RWPE2 (cell line): ENCODE measurements at places on chromosomes 16 and 17.

GRCh38 chr17:7018331-7018964 lies 4.4 kb upstream of the BCL6B start:
- no peak for DNase-seq

DNA sequence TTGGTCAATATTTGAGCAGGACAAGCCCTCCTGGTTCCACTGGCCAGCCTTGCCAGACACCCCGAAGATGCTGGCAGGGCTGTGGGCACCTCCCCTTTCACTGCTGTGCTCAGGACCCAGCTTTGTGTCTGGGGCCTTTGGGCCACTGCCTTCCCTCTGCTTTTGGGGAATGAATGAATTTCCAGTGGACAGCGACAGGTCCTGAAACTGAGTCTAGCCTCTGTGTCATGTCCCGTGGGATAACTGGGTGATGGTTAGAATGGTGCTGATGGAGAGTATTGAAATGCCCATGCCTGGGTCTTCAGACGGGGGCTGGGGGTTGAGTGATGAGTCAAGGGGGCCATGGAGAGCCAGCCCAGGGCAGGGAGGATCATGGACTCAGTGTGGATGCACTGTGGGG lies 135.8 kb downstream of the FOXL1 start:
- DNase-seq, result no peak

DNA sequence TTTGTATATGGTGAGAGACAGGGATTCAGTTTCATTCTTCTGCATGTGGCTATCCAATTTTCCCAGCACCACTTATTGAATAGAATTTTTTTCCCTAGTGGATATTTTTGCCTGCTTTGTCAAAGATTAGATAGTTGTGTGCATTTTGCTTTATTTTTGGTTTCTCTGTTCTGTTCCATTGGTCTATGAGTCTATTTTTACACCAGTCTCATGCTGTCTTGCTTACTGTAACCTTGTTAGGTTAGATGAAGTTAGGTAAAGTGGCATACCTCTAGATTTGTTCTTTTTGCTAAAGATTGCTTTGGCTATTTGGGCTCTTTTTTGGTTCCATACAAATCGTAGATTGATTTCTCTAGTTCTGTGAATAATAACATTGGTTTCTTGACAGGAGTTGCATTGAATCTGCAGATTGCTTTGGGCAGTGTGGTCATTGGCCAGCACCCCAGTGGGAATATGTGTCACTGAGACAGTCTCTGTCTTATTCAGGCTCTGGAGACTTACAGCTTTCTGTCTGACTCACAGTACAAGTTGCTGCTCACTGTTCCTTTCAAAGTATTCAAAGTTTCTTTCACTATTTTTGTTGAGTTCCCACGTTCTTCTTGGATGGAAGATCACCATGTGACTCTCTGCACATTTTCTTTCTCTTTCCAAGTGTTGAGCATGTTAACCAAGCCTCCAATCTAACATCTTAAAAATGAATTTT lies 709.1 kb downstream of the CDH11 start:
- no peak for DNase-seq

DNA sequence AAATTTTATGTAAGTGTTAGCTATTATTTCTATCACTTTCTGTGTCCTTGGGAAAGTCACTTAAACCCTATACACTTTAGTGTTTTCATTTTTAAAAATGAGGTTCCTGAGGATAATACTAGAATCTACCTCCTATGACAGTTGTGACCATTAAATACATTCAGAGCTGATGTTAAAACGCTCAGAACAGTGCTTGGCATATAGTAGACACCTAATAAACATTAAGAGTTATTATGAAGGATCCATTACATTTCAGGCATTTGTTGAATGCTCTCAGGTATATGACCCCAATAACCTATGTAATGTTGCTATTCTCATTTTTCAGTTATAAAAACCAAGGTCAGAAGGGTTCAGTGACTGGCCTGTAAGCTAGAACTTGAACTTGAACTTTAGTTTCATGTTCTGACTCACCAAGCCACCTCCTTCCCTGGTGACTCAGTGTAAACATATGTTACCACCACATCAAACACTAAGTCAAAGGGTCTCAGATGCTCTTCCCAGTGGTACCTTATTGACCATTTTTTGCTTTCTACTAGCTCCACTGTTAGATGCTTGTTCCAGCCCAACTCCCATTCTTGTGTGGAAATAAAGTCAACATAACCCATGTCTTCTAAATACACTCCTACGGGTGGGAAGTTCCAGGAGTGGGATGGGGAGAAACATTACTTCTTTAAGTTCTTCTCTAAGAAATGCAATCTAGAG lies 47.6 kb downstream of the HSD17B2 start:
- DNase-seq, result no peak

GRCh38 chr16:3968551-3968950 lies 88.0 kb upstream of the CREBBP start:
- no peak for DNase-seq

DNA sequence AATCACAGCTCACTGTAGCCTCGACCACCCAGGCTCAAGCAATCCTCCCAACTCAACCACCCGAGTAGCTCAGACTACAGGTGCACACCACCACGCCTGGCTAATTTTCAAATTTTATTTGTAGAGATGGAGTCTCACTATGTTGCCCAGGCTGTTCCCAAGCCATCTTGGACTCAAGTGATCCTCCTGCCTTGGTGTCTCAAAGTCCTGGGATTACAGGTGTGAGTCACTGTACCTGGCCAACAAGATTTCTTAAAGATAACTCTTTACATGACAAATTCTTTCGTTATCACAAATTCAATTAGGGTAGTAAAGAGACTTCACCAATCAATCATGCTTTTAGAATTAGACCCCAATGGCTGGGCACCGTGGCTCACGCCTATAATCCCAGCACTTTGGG lies 12.4 kb downstream of the PRPSAP1 start:
- DNase-seq, result no peak

GRCh38 chr17:33981711-33982601 lies 273.1 kb upstream of the CCL2 start:
- no peak for DNase-seq

- no peak for DNase-seq
Measured at GRCh38 chr17:1087381-1088241, 90.7 kb downstream of the TIMM22 start.

- no peak for DNase-seq
Measured at GRCh38 chr16:87304951-87305350, 12.2 kb downstream of the C16orf95 start.

GRCh38 chr17:13204607-13205237 lies 186.9 kb upstream of the ELAC2 start:
- DNase-seq, result no peak

- DNase-seq, result no peak
Measured at GRCh38 chr17:61009663-61010062, 332.0 kb downstream of the BCAS3 start.

DNA sequence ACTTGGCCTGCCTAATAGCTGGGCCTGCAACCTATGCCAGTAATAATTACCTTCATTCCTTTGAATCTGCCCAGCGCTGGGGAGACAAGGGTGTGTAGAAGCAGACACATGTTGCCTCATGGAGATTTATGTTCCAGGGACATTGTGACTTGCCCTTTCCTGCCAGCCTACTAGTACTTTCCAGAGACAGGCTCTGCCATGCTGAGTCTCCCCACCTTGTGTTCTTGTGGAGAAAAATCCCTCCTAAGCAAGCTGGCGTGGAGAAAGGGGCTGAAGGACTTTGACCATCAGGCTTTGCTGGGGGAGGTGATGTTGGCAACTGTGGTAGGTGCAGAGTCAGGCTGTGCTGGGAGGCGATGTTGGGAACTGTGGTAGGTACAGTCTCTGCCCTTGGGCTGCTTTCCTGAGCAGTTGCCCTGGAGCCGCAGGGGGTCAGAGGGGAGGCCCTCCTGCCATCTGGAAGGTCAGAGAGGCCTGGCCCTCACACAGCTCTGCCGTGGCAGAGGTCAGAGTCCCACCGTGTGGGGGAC lies 4.0 kb downstream of the KSR1 start:
- DNase-seq, result no peak

- DNase-seq, result no peak
Measured at GRCh38 chr17:18191236-18191667, 7.6 kb downstream of the ALKBH5 start.

DNA sequence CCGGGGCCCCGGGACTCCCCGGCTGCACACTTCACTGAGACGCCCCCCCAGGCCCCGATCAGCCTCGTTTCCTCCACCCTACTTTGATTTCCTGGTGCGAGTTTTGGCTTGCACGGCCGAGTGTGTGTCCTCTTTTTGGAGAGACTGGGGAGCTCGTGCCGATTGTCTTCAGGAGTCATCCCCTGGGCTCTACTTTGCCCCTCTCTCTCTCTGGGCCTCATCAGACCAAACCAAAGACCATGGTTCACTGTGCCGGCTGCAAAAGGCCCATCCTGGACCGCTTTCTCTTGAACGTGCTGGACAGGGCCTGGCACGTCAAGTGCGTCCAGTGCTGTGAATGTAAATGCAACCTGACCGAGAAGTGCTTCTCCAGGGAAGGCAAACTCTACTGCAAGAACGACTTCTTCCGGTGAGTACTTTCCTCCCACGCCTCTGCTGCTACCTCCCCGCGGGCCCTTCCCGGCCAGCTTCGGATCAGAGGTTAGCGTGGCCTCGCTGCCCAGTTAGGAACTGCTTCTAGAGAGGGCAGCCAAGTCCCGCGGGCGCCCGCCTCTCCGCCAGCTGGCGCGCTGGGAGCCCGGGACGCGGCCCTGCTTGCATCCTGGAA lies 787 bp downstream of the LHX1 start:
- DNase-seq, result no peak

GRCh38 chr17:73538445-73538844 lies 105.8 kb downstream of the SDK2 start:
- DNase-seq, result no peak

DNA sequence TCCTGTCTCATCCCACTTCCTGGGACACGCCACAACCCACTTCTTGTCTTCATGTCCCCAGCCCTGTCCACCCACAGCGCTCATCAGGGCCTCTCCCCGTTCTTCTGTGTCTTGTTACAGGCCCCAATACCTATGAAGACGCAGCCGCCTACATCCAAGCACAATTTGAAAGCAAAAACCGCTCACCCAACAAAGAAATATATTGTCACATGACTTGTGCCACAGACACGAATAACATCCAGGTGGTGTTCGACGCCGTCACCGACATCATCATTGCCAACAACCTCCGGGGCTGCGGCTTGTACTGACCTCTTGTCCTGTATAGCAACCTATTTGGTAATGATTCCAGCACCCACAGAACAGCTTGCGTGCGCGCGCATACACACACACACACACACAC lies 70.6 kb downstream of the AMFR start:
- DNase-seq, result no peak

DNA sequence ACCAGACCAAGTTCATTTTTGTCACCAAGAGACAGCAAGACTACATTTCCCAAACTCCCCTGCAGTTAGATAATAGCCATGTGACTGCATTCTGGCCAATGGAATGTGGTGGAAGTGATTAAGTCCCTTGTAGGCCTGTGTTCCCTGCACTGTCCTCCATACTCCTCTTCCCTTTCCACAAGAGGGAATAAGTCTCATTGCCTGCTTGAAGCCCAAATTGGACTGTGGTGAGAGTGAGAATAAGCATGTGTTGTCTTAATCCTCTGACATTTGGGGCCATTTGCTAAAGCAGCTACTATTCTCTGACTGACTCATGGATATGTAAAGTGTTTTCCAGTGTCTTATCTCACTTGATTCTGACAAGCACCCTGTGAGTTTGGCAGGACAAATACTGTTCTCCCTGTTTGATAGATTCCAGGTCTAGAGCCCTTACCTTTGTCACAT lies 20.7 kb downstream of the PIK3R6 start:
- DNase-seq, result no peak

GRCh38 chr16:52993179-52993578 lies 59.5 kb downstream of the CHD9NB start:
- no peak for DNase-seq

GRCh38 chr17:66089764-66090163 lies 102.2 kb downstream of the CEP112 start:
- DNase-seq, result no peak

DNA sequence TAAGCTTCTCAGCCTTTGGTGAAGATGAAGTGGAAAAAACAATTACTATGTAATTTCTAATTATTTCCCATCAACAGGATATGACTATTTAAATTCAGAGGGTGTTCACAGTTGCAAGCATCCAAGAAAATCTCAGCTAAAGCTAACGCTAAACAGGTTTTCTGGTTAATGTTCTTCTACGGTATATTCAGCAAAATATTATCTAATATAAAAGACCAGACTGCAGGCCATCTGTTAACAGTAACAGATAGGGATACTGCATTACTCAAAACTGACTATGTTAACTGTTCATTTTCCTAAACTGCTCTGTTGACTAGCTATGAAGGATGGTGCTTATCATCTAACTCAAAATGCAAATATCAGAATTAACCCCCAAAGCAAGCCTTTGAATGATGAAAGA lies 32.8 kb downstream of the GLG1 start:
- DNase-seq, result no peak

DNA sequence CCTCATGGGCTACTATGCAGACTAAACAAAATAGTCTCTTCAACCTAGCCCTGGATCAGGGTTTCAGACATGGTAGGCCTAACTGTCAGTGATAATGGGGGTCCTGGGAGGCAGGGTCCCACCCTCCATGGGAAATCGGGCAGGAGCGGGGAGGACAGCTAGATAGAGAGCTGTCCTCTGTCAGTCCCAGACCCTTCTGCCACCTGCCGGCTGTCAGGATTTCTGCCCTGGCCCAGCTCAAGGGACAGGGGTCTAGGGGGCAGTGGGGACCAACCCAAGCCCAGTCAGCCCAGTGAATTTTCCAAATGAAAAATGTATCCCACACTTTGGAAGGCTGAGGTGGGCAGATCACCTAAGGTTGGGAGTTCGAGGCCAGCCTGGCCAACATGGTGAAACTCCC lies 5.3 kb downstream of the CA7 start:
- DNase-seq, result peak; percentile 38

- no peak for DNase-seq
Measured at GRCh38 chr17:50664788-50665458, 30.2 kb downstream of the ABCC3 start.

- peak; percentile 68 for DNase-seq
Measured at GRCh38 chr16:972316-973002, 1.7 kb upstream of the LMF1 start.

DNA sequence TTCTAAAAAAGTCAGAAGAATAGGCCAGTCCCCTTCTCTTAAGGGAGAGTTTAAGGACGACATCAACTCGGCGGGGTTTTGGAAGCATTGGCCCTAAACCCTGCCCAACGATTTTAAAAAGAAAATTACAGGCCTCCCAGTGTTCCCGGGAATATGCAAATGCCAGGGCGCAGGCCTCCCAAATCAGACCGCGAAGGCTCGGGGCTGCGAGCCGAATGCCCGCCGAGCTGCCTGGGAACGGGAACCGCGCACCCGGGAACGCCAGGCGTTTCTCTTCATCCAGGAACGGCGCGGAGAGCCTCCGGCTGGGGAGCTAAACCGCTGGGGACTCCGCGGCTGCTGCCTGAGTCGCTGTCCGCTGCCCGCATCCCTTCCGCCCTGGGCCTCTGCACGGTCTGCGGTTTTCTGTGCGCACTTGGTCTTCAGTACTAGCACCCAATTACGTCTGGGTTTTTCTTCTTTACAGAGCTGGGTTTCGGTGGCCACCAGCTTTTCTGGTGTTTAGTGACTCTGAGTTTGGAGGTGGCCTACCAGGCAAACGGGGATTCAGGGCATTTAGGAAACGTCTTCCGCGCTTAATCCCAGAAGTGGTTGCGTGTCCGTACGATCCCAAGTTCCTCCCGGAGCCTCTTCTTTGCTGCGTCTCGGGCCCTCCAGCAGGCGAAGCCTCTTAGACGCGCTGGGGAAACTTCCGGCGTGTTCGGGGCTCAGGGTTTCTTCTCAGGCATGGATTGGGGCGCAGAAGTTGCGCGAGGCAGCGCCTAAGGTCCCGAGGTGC lies 5.7 kb downstream of the IRX5 start:
- DNase-seq, result no peak

- DNase-seq, result no peak
Measured at GRCh38 chr17:9419932-9420453, 155.6 kb downstream of the STX8 start.

- DNase-seq, result peak; percentile 84
Measured at GRCh38 chr17:56593086-56593645, 333 bp upstream of the NOG start.
